ENCODE measurements at places on chromosomes 11 and 22. TPM values are rescaled to one million over a fixed set of nuclear protein-coding genes. Genes with fewer than 3 reads are reported as not detected.

DNA sequence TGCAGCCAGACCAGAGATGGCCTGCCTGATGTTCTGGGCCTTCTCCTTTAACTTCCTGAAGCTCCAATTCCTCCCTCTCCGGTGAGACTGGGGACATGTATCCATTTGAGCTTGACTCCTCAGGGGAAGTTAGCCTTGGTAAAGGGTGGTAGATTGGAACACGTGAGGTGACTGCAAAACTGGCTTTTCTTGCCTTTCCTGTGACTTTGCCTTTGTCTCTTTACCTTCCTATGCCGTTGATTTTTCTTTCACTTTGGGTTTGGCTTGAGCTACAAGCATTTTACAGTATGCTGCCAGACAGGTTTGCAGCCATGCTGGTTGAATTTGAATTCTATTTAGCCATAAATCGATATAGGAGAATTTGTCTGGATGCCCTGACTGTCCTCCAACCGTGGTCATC, 16.8 kb upstream of the GLYATL1 start:
- no peak for DNase-seq

GRCh38 chr11:2762031-2762380, 62.2 kb upstream of the KCNQ1OT1 start:
- no peak for DNase-seq

- no peak for DNase-seq
Measured at GRCh38 chr22:39535357-39535725, 2.8 kb upstream of the RPS19BP1 start.

PRRG4 gene
- 0.62 TPM for total RNA-seq

DNA sequence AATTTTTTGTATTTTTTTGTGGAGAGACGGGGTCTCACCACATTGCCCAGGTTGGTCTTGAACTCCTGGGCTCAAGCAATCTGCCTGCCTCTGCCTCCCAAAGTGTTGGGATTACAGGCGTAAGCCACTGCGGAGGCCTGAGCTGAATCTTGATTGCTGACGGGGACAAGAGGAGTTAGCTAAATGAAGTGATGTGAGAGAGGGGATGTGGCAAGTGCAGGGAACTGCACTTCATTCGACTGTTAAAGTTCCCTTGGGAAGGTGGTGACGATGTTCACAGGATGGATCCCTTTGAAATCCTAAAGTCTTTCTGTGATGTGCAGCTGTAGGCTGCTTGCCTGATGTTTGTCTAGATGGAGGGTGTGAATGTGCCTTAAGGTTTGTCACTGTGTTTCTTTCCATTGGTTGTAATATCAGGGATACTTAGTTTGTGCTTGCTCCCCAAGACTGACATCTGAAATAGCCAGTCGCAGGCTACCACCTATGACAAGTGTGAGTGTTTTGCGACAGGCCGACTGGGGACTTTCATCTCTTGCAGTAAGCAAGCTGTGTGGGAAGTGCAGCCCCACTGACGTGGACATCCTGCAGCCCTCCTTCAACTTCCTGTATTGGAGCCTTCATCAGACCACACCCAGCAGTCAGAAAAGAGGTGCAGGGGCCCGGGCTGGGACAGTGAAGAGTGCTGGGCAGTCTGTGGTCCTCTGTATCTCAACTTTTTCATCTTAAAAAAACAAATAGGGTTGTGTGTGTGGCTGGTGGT, 19.6 kb upstream of the CCDC134 start:
- DNase-seq: peak; percentile 57

- DNase-seq: no peak
Measured at GRCh38 chr11:67416416-67417335, 1.2 kb downstream of the CARNS1 start.

DNA sequence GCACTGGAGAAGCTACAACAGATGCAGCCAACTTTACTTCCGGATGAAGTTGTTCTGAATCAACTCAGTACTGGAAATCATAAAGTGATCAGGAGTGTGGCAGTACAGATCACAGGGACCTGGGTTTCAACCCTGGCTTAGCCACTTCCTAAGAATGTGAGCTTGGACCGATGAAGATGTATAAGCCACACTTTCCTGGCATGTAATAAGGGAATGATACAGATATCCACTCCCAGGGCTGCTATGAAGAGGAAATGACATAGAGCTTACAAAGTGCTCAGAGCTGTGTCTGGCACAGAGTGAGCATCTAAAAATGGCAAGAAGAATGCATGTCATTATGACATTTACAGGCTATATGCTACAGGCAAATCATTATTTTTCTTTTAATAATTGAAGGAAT, 378.7 kb downstream of the NTM start:
- no peak for DNase-seq

DNA sequence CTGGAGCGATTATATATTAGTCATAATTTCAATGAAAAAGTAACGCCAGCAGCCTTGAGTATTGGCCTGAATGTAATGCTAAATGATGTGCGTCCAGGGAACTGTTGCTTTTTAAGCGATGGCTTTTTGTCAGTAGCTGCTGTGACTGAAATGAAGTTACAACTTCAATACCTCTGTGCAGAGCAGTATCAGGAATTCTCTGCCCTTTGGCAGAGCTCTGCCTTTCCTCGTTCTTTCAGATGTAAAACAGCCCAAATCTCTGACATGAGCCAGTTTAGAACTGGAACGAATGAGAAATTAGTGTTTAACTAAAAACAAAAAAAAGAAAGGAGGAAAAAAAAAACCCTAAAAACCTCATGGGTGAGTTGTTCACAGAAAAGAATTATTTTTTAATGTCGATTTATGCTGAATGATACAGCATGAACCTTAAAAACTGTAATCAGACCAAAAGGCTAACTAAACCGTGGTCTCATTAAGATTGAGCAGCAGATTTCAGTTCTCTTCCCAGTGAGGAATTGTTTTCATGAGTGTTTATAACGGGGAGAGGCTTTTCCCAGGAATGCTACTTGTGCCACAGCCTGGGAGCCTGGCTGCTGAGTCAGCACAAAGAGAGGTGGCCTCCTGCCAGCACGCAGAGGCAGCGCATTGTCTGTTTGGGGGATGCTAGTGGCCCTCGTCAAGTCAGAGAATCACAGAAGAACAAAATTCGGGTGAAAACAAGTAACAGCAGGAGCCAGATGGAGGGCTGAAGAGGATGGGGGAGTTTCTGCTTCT, 146.2 kb upstream of the RASSF10 start:
- DNase-seq: peak; percentile 62

GRCh38 chr11:111359223-111360149, 19.6 kb downstream of the POU2AF1 start:
- DNase-seq: no peak

GRCh38 chr11:2169626-2170570, 1.7 kb downstream of the TH start:
- DNase-seq: no peak

GRCh38 chr11:111574373-111575225, 27.6 kb upstream of the SIK2 start:
- DNase-seq: no peak

GRCh38 chr22:35812600-35812999, 94.9 kb downstream of the APOL5 start:
- DNase-seq: no peak

RHBDD3 gene
- 16.6 TPM for total RNA-seq

DNA sequence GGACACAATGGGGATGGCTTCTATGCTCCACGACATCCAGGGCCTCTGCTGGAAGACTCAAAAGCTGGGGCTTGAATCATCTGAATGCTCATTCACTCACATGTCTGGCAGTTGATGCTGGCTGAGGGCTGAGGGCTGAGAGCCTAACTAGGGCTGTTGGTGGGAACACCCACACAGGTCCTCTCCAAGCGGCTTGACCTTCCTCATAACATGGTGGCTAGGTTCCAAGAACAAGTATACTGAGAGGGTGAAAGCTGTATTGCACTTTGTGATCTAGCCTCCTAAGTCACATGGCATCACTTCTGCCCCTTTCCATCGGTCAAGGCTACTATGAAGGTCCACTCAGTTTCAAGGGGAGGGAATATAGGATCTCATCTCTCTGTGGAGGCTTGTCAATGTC, 7.5 kb downstream of the TMEM151A start:
- no peak for DNase-seq

DNA sequence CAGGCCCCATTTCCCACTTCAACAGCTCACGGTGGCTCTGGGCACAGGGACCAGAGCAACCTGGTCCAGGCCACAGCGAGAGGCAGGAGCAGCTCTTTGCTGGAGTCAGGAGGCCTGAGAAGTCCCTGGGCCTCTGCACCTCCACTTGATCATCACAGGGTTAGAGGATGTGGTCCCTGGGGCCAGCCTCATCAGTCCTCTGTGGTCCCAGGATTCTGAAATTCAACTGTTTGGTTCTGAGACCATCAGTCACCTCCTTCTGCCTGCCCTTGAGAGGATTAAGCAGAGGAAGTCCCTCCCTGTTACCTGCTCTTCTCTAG, 24.9 kb upstream of the CBX7 start:
- DNase-seq: no peak

DNA sequence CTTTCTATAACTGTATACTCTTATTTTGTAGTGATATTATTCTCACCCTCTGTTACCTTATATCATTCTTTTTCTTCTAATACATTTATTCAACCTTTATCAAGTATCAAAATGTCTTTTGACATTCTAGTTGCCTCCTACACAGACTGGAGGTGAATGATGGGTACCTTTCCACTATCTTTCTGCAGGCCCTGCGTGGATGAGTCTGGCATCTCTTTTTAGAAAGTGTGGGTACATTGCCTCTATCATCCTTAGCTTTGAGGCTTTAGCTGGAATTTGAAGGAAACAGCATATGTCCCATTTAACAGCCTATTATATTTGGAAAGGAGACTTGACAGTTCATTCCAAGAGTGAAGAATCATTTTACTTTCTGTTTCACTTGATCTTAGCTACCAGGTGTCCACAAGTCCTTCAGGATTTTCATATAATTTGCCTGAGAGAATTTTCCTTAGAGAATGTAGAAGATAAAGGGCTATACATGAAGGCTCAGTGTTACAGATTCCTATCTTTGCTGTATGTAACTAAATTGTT, 192.0 kb downstream of the CWF19L2 start:
- no peak for DNase-seq

TRIM51G gene
- total RNA-seq: not detected

GRCh38 chr11:47327025-47327424, 25.5 kb downstream of the MYBPC3 start:
- peak; percentile 55 for DNase-seq

DLG2 gene
- total RNA-seq: 5.7 TPM

DNA sequence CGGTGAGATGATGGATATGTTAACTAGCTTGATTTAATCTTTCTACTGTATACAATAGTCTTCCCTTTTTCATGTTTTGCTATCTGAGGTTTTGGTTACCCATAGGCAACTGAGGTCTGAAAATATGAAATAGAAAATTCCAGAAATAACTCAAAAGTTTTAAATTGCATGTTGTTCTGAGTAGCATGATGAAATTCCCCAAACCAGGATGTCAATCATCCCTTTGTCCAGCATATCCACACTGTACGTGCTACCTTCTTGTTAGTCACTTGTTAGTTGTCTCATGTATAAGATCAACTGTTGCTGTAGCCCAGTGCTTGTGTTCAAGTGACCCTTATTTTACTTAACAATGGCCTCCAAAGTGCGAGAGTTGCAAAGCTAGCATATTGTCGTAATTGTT, 21.2 kb upstream of the OR10W1 start:
- DNase-seq: no peak

GRCh38 chr11:66707486-66707885, 21.5 kb downstream of the SPTBN2 start:
- no peak for DNase-seq

DNA sequence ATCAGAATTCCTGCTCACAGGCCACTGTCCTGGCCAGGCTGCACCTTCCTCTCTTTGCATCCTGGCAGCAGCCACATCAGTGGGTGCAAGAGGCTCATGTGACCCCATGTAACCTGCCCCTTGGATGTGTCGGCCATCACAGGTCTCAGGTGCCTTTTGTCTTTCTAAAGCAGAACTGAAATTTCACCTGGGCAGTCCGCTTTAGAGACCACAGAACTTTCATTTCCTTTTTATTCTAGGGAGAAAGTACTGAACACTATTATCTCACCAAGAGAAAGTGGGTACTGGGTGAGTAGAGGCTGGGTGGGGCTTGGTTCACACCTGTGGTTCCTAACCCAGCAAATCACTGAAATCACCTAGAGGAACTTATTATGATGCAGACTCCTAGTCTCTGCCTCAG, 51.7 kb upstream of the NUP160 start:
- no peak for DNase-seq

PLCB3 gene
- 12.0 TPM for total RNA-seq

OR2AG1 gene
- total RNA-seq: not detected

DNA sequence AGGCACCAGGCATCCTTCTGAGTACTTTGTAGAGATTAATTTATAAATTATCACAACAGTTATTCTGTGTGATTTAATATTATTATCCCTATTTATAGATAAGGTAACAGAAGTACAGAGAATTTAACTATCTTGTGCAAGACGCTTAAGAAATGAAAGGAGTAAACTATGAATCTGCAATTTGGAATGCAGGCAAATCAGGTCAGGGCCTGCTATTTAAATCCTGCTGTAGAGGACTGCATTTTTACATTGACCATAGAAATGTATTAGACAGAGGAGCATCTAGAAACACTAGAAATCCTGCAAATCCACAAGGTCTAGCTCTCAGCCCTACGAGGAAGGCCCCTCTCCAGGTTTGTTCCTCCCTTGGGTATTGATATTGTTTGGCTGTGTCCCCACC, 336.2 kb downstream of the ETS1 start:
- no peak for DNase-seq

DNA sequence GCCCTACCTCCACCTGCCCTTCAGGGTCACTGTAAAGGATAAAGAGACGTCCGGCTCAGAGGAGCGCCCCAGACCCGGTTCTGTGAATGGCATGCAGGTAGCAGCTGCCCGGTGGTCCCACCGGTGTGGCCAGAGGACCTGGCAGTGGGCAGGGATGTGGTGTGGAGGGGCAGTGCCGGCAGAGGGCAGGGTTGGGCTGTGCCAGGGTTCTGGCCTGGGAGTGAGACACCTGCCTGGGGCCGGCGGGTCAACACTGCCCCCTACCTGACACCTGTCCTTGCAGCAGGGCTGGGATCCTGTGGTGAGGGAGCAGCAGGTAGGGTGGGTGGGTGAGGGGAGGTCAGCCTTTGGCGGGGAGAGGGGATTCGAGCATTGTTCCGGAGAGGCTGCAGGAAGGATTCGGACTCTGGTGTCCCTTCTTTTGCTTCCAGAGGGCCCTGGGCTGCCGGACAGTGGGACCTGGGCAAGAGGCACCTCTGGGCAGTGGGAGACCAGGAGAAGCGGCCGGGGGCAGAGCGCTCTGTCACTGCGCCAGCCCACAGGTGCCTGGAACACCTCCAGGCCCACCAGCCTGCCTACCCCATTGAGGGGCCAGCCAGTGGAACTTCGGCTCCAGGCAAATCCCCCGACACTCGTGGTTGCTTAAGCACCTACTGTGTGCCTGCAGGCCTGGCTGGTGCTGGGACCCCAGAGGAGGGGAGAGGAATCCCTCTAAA, 1.6 kb upstream of the PHLDA2 start:
- DNase-seq: peak; percentile 76

DNA sequence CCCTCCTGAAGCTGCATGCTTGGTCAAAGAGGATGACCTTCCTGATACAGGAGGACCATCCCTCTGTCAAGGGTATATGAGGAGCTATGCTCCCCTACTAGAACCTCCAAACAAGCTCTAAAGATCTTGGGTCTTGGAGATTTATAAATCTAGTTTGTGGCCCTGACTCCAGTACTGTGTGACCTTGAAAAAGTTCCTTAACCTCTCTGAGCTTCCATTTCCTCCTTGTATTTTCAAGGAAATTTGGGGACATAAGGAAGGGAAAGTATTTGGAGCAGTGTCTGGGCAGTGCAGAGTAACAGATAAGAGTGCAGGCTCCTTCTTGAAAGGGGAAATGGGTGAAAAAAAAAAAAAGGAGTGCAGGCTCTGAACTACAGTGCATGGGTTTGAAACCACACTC, 45.9 kb downstream of the CHRDL2 start:
- DNase-seq: no peak

All from left ventricle myocardium superior (tissue), 1 donor.